Activated CD4-positive, alpha-beta memory T cell treated with anti-CD3 and anti-CD28 coated beads, Interleukin-2, amount 10 ng/mL, durations not matched to agents 7 days and 5 days (primary cell): ENCODE measurements at places on chromosomes 2 and 18.

- no peak for DNase-seq
Measured at GRCh38 chr2:208827549-208828221, 421.1 kb downstream of the PTH2R start.

GRCh38 chr18:23710068-23710527 is 20.8 kb downstream of the LAMA3 start:
- DNase-seq, result no peak

GRCh38 chr2:64012115-64012514 is 7.1 kb downstream of the VPS54 start:
- no peak for DNase-seq

DNA sequence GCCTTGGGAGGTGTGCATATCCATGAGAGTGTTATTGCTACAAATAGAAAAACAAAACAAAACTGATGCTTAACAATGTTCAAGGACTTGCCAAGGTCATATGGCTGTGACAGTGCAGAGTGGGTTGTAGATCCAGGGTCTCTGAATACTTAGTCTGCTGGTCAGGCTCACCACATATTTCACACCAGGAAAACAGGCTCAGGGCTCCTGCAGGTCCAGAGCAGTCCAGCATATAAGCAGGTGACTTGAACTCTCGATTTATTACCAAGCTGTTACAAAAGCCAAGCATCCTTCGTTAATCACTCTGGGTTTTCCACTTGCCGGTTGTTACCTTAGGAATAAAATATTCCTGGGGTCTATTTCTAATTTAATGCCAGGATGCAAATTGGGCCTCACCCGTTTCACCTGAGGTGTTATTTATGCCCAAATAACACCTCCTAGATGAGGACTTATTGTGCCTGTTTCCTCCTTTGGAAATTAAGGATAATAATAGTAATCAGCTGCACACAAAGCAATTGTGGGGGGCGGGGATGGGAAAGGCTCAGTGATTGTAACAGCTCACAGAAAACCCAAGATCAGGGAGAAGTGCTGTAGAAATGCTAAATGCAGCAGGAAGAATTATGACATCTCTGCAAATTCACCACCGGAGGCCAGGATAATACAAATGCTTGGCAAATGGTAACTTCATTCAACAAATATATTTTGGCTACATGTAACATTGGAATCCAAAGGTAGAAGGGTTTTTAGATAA is 72.9 kb downstream of the TMEM182 start:
- no peak for DNase-seq

DNA sequence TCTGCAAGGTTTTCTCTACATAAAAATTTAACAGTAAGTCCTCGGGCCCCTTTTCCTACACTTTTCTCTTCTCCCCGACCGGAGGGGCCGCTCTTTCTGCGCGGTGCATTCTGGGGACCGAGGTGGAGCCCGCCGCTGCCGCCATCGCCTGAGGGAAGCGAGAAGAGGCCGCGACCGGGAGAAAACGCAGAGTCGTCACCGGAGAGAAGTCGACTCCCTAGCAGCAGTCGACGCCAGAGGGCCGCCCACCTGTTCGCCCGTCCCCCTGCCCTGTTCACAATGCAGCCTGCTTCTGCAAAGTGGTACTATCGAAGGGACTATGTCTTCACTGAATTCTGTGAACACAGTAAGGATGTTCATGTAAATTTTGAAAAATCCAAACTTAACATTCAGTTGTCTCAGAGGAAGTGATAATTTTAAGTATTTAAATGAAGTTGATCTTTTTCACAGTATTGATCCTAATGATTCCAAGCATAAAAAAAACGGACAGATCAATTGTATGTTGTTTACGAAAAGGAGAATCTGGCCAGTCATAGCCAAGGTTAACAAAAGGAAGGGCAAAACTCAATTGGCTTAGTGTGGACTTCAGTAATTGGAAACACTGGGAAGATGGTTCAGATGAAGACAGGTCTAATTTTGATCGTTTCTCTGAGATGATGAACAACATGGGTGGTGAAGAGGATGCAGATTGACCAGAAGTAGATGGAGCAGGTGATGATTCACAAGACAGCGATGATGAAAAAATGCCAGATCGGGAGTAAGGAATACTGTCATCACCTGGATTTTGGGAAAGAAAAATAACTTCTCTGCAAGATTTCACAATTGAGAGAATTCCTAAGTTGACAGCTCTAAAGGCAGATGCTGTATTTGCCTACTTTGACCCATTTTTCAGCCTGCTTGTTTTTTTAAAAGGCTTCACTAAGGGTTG is 55.8 kb downstream of the ASXL2 start:
- peak; percentile 66 for DNase-seq

DNA sequence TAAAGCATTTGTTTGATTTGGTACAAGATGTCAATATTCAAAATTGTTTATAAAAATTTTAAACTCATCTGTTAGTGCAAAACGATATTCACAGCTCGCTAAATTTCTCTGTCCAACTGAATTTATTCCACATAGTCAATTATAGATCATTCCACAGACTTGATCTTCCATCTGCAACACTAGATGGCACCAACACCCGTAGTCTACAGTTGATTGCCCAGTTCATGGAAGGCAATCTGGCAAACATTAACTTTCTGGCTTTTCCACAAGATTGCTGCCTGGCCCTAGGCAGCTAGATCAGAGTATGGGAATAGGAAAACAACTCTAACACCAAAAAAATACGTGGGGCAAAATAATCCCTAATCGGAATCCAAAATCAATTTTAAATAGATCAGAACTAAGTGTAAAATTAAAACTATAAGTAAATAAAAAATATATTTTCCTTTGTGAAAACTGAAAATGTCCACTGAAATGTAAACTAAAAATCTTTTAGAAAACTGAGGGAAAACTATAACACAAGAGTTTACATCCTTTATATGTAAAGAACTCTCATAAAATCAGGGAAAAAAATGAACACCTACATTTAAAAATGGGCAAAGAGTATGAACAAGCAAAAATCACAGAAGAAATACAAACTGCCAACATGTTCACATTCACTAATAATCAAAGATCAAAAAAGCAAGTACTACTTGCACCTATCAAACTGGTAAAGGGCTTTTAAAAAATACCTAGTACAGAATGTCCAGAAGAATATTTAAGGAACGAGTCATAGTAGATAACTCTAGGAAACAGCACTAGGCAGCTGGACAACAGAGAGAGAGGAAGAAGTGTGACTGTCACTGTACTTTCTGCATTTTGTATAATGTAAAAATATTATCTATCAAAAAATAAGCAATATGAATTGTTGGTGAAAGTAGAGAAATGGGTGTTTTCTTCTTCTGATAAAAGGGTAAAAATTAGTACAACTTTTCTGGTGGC is 35.0 kb downstream of the RTN4 start:
- peak; percentile 34 for DNase-seq

- DNase-seq, result peak; percentile 33
Measured at GRCh38 chr18:79401494-79402208, 5.9 kb downstream of the NFATC1 start.

DNA sequence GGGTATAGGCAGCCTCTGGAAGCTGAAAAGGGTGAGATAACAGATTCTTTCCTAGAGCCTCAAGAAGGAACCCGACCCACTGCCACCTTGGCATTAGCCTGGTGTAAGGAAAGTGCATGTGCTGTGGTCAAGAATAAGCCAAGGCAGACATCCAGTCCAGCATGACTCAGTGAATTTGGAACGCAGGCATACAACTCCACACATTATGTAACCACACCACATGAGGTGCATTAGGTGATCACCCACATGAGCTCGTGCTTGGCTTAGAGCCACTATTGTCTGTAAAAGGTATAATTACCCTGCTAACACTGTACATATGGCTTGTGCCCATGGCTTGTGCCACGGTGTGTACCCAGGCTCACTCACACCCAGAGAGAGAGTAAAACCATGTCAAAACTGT is 583.7 kb upstream of the HNMT start:
- DNase-seq, result no peak

DNA sequence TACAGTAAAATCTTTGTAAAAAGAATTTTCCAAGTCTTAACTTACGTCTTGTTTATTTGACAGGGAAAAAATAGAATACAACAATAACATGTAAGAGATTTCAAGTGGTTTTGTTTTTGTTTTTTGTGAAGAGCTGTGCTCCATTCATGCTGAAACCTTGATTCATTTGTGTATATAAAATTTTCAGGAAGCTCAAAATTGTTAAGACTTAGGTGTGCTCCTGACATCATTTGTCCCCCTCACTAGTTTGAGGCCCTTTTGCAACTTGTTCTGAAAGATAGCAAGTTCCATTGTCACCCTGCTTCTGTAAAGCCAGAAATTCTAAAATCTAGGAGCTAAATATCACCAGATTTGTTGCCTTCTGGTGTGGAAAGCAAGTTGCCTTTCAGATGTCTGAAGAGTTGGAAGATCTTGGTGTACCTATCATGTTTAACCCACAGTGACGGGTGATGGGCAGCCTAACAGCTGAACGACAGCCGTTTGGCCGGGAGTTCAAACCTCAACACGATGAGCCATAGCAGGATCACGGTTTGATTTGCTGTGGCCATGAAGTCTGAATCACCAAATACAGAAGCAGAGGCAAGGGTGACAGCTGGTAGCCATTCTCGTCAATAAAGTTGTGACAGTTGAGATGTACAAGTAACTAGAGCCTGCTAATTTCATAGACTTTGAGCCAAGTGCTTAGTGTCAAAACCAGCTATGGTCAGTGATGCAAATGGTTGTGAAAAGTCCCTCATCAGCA is 205.5 kb upstream of the SP5 start:
- DNase-seq, result peak; percentile 45

GRCh38 chr2:216118474-216118873 is 9.3 kb downstream of the XRCC5 start:
- no peak for DNase-seq

- no peak for DNase-seq
Measured at GRCh38 chr18:33826151-33826550, 248.1 kb downstream of the ASXL3 start.

- no peak for DNase-seq
Measured at GRCh38 chr2:134401081-134401497, 147.2 kb downstream of the MGAT5 start.

DNA sequence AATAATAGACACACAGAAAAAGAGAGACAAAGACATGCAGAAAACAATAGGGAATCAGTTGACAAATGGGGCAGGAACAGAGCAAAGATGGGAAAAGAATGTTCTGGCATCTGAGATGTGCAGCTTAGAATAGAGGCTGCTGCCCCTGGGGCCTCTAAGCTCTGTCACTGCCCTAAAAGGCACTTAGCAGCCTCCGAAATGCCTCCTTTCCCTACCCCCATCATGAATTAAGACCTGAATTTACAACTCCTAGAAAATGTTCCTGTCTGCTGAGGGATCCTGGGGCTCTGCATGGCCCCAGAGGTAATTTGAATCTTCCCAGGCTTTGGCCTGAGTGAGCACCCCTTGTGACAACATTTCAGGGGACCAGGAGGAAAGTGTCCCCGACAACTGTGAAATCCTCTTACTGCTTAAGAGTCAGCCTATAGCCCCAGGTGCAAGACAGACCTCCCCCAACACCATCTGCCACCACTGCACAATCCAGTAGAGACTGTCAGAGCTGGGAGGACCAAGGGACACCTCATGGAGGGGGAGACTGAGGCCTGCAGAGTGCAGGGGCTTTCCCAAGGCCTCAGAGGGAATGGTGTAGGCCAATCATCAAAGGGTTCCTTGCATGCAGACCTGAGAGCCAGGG is 24.8 kb downstream of the MRPL35 start:
- no peak for DNase-seq

DNA sequence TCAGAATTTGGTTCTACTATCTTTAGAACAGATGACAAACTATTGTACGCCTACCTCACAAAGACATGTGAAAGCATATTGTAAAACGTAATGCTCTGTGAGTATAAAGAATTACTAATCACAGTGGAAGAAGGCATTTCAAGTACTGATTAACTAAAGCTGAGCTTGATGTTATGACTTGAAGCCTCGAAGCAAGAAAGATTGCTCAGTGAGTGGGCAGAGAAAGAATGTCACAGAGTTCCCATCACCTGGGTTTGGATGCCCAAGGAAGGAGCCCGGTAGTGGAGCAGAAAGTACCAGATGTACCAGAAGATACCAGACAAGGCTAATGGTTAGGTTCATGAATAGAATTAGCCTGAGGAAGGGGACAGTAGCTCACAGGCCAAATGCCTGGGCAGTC is 39.5 kb upstream of the FAM110C start:
- DNase-seq, result no peak

- peak; percentile 93 for DNase-seq
Measured at GRCh38 chr18:23071285-23071684, 64.0 kb upstream of the CABLES1 start.

GRCh38 chr2:16114836-16115235 is 174.5 kb downstream of the MYCN start:
- DNase-seq, result no peak

DNA sequence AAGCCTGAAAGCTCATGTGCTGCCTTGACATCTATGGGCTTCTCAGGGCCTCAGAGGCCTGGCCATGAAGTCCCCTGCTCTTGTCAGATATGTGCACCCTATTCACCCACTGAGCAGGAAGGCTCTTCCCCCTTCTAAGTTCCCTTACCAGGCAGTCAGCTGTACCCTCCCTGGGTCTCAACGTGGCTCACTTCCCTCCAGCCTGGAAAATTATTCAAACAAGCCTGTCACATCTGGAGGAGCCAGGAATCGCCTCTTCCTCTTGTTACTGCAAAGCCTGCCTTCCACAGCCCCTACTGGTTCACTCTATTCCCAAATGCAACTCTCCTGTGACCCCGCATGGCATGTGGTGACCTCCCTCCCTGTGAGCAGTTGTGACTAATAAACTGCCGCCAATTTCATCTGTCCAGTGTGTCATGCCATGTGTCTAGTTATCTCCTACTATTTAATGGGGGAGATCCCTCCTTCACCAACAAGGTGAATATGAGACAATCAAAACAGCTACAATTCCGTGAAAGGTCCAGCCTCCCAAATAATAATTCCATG is 8.4 kb upstream of the SERPINB8 start:
- DNase-seq, result no peak

GRCh38 chr18:3046216-3046808 is 33.4 kb upstream of the LPIN2 start:
- DNase-seq, result no peak

GRCh38 chr2:202508686-202509085 is 126.1 kb upstream of the FAM117B start:
- no peak for DNase-seq

DNA sequence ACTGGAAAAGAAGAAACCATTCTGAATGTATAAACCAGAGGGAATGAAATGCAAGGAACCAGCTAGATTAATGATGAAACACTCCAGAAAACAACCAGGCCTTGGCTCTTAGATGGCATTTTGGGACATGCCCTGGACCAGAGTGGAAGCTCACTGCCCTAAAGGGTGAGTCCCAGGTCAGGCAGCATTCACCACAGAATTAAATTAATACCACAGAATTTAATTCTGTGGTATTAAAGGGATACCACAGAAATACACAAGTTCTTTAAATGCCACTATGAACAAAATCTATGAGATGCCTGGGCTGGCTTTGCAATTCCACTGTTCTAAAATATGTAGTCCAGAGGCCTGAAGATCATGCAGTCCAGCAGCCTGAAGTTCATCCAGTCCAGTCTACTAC is 122.3 kb upstream of the KYNU start:
- DNase-seq, result no peak

GRCh38 chr2:46299365-46300263 is 2.4 kb downstream of the EPAS1 start:
- no peak for DNase-seq

- DNase-seq, result no peak
Measured at GRCh38 chr2:223562078-223562477, 40.1 kb downstream of the SCG2 start.
